ENCODE measurements at places on chromosomes 6 and 20.
A peak's percentile ranks its signal among the peaks of the same experiment; 100 is the strongest.

DNA sequence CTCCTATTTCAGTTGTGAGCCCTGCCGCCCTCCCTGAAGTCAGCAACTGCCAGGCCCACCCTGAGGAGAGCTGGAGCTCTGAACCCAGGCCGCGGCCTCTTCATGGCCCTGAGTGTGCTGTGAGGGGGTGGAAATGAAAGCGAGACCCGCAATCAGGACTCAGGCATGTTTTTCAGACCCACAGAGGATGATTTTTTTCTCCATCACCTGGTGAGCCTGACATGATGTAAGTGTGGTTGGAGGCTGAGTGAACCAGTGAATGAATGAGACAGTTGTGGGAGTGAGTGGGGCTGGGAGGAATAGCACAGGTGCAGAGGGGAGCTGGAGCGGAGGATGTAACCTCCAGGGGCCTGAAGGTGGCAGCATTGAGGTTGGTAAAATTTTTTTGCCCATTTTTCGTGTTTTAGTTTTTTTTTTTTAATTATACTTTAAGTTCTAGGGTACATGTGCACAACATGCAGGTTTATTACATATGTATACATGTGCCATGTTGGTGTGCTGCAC is 18.3 kb downstream of the RAET1L start:
- peak; percentile 45 for DNase-seq

GRCh38 chr6:32447932-32448331 is 8.2 kb downstream of the HLA-DRA start:
- DNase-seq, result no peak

DNA sequence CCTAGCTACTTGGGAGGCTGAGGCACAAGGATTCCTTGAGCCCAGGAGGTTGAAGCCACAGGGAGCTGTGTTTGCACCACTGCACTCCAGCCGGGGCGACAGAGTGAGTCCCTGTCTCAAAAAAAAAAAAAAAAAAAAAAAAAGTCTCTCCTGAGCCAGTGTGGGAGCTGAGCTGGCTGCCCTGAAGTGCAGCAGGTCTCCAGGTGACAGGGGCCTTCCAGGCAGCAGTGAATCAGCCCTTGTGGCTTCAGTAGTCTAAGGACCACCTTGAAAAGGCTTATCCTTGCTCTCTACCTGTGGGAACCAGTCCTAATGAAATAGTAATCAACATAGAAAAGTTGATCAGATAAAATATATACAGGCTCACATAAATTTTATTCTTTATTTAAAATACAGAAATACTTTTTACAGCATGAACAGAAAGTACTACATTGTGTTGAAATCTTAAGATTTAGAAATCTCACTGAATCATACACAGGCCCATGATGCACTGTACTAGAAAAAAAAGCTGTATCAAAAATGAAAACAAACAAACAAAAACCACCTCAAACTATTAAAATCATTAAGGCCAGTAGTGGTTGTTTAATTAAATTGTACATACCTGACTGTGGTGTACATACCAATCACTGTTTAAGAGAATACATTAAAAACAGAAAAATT is 128.9 kb downstream of the SCML4 start:
- DNase-seq, result no peak

DNA sequence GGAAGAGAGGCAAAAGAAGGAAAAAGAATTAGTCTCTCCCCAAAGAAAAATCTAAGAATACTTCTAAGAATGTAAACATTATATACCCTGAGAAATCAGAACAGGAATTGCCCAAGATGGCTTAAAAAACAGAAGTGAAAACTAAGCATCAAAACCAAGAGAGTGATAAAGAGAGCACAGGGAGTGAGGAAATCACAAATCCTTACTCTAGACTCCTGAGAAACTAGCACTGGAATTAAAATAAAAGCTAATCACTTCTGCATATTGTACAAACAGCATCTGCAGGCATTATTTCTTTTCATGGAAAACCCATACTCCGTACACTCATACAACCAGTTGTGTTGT is 285.7 kb downstream of the BTBD9 start:
- no peak for DNase-seq

GRCh38 chr6:110653381-110653780 is 161.9 kb downstream of the CDK19 start:
- no peak for DNase-seq

- DNase-seq, result peak; percentile 9
Observed at GRCh38 chr6:30463651-30464618, 25.4 kb upstream of the HLA-E start.

- no peak for DNase-seq
Observed at GRCh38 chr6:48080227-48081009, 30.6 kb downstream of the PTCHD4 start.

- DNase-seq, result no peak
Observed at GRCh38 chr6:138514860-138515540, 15.7 kb upstream of the NHSL1 start.

DNA sequence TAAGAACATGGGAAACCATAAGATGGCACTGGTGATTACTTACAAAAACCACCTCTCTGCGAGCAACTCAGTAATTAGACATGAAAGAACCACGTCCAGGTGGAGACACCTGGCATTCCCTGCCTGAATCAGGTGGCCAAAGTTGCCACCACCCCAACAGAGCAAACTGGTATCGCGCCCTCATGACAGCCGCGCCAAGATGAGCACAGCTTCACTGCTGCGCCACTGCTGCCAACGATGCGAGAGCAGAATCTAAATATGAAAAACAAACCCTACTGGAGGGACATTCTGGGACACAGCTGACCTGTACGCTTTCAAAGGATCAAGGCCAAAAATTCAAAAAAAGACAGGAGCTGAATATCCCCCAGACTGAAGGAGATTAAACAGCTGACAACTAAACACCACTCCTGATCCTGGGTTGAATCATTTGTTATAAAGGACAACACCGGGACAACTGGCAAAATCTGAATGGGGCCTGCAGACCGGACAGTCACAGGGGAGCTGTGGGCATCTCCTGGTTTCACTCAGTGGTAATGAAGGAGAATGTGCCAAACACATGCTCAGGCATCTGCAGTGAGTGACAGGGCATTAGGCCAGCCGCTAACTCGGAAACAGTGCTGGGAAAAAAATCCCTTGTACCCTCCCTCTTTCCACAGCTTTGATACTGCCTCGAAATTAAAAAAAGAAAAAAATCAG is 17.4 kb downstream of the CST7 start:
- DNase-seq, result no peak

GRCh38 chr6:98937351-98937750 is 10.4 kb downstream of the FBXL4 start:
- no peak for DNase-seq

- no peak for DNase-seq
Observed at GRCh38 chr6:43910638-43911353, 140.8 kb downstream of the VEGFA start.

Measured in nephron progenitor cell (in vitro differentiated cells).